ENCODE measurements at places on chromosomes 12 and 14. TPM values are rescaled to one million over a fixed set of nuclear protein-coding genes. Genes with fewer than 3 reads are reported as not detected.

GRCh38 chr12:124451016-124451415 lies 116.4 kb downstream of the NCOR2 start:
- H3K27ac ChIP-seq, result no peak overlapping the region
- H3K27me3 ChIP-seq, result peaks cover 2% of the 10 kb centered on the region
- H3K36me3 ChIP-seq, result peaks cover 6% of the 10 kb centered on the region
- peaks cover 30% of the 10 kb centered on the region for H3K4me1 ChIP-seq
- H3K4me3 ChIP-seq, result no peak overlapping the region

Gene PRPH
- total RNA-seq, result not detected

DNA sequence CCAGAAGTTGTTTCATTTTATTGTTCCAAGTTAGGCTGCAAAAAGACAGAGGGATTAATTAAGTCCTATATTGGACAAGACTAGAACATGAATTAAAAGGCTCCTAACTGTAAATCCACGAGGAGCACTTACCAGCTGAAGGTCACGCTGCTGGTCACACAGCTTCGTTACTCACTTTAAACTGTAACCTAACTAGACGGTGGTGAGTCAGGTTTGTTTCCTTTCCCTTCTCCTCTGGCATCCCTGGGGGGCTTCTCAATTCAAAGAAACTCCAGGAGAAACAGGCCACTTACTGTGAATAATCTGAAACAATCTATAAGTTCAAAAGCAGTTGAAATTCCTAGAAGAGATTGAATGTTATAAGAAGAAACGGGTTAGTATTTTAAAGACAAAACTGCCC lies 331.4 kb downstream of the BCAT1 start:
- no peak for DNase-seq
- H3K27me3 ChIP-seq, result no peaks in the 10 kb centered on the region
- no peaks in the 10 kb centered on the region for H3K4me1 ChIP-seq
- H3K36me3 ChIP-seq, result no peaks in the 10 kb centered on the region
- no peak overlapping the region for H3K4me3 ChIP-seq

- peaks cover 15% of the 10 kb centered on the region for H3K4me1 ChIP-seq
- no peak overlapping the region for H3K4me3 ChIP-seq
- no peak for DNase-seq
- no peak overlapping the region for H3K27ac ChIP-seq
- peaks cover 7% of the 10 kb centered on the region for H3K36me3 ChIP-seq
- H3K27me3 ChIP-seq, result no peaks in the 10 kb centered on the region
Measured at GRCh38 chr14:71541271-71541670, 391.0 kb upstream of the RGS6 start.

- peaks cover 68% of the 10 kb centered on the region for H3K4me1 ChIP-seq
- DNase-seq, result no peak
- H3K36me3 ChIP-seq, result peaks cover 52% of the 10 kb centered on the region
- H3K27ac ChIP-seq, result peak overlapping the region; percentile 98
- H3K4me3 ChIP-seq, result peak overlapping the region; percentile 94
- no peaks in the 10 kb centered on the region for H3K27me3 ChIP-seq
Measured at GRCh38 chr14:24145690-24146452, 539 bp downstream of the PSME2 start.

DNA sequence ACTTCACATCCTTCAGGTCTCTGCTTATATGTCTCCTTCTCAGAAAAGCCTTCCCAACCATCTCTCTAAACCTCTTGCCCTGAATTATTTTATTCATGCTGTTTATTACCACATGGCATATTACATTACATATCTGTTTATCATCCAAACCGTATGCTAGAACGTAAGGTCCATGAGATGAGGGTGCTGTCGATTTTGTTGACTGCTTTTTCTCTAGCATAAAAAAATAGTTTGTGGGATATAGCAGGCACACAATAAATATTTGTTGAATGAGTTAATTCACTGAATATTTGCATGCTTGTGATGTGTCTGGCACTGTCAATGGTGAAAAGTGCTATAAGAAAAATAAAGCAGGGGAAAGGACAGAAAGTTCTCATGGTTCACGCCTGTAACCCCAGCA lies 22.9 kb downstream of the SAMD4A start:
- no peak overlapping the region for H3K27ac ChIP-seq
- no peak for DNase-seq
- peaks cover 10% of the 10 kb centered on the region for H3K4me1 ChIP-seq
- H3K27me3 ChIP-seq, result peaks cover 27% of the 10 kb centered on the region

DNA sequence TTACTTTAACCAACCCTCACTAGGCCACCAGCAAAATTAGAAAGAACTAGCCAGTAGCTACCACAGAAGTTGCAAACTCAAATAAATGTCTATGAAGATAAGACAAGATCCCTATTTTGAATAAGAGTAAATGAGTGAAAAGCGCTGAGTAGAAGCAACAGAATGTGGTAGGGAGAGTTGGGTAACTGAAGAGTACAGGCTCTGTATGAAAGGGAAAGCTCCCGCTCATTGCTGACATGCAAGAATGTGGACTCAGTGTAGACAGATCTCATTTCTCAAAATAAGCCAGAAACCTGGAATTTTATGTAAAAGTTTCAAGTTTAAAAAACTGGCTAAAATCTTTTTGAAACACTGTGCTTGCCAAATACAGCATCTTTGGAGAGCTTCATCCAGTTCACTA lies 63.9 kb downstream of the NAV3 start:
- DNase-seq, result no peak
- H3K4me1 ChIP-seq, result no peaks in the 10 kb centered on the region
- no peak overlapping the region for H3K27ac ChIP-seq
- H3K4me3 ChIP-seq, result no peak overlapping the region
- no peaks in the 10 kb centered on the region for H3K36me3 ChIP-seq
- H3K27me3 ChIP-seq, result no peaks in the 10 kb centered on the region

DNA sequence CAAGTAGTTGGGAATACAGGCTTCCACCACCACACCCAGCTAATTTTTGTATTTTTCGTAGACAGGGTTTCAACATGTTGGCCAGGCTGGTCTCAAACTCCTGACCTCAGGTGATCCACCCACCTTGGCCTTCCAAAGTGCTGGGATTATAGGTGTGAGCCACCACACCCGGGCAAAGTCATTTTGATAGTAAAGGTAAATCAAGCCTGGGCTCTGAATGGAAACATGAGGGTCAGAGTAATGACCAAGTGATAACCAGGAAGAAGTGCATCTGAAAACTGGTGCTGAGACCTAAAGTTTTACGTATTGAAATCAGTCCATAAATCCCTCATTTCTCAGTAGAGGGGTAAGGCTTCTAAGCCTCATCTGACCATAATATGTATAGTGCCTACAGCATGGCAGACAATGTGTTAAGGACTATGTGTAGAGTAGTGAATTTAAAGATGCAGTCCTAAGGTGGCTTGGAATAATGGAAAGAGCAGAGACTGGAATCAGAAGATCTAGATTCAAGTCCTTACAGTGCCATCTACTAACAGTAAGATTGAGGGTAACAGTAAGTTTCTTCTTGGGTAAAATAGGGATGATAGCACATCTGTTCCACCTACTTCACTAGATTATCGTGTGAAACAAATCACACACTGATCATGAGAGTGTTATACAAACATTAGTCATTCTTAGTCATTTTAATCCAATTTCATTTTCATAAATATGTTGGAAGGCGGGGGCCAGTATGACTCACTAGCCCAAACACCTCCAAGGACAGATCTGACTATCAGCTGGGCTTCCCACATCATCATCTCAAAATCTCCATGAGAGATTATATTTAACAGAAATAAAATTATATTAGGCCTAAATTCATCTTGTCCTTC lies 11.2 kb downstream of the MAP4K5 start:
- H3K27me3 ChIP-seq, result no peaks in the 10 kb centered on the region
- DNase-seq, result peak; percentile 33
- H3K4me3 ChIP-seq, result peak overlapping the region; percentile 61
- peaks cover 11% of the 10 kb centered on the region for H3K36me3 ChIP-seq
- peak overlapping the region; percentile 95 for H3K27ac ChIP-seq

Gene CAPZA3
- total RNA-seq, result not detected

GRCh38 chr12:123120452-123121166 lies 30.3 kb downstream of the PITPNM2 start:
- peak overlapping the region; percentile 84 for H3K27ac ChIP-seq
- no peaks in the 10 kb centered on the region for H3K27me3 ChIP-seq
- H3K36me3 ChIP-seq, result peaks cover 10% of the 10 kb centered on the region
- peaks cover 55% of the 10 kb centered on the region for H3K4me1 ChIP-seq

DNA sequence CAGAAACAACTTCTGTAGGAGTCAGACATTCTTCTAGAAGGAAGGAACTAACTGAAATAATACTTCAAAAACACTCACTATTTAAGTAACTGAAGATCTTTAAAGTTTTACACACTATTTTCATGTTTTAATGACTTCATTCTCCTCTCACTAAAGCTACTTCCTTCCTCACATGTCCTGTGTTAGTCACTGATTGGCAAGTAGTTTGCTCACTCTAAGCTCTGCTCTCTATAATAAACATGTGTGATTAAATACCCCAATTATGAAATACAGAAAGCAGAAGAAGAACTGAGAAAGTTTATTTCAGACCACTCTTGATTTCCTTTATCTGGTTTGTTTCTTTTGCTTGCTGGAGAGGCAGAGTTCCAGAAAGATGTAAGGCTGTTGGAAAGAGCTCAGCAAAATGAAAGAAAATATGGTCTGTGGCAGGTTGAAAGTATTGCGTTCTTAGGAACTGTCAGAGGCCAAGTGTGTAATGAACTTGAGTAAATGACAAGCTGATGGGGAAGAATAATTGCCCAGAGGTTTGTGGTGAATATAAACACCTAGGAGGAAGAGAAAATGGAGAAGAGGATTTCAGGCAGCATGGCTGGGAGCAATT lies 522.0 kb upstream of the SEL1L start:
- H3K4me3 ChIP-seq, result no peak overlapping the region
- no peak for DNase-seq
- H3K4me1 ChIP-seq, result no peaks in the 10 kb centered on the region
- no peak overlapping the region for H3K27ac ChIP-seq
- no peaks in the 10 kb centered on the region for H3K36me3 ChIP-seq

DNA sequence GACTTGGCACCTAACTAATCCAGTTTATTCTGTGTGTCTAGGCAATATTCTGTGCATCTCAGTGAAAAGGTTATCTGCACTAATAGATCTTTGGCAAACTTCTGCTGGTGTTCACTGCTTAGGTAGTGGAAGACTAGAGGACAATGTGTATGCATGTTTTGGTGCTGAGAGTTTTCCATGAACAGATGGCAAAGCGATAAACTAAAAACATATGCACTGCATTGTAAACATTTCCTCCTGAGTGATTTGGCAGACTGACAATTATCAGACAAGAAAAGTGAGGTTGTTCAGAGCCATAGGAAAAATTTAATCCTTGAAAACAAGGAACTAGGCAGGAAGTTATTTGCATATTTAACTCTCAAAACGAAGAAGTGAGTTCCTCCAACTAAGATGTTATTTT lies 400.4 kb downstream of the ATP23 start:
- peaks cover 6% of the 10 kb centered on the region for H3K27me3 ChIP-seq
- no peak overlapping the region for H3K27ac ChIP-seq
- DNase-seq, result no peak
- H3K4me1 ChIP-seq, result no peaks in the 10 kb centered on the region

DNA sequence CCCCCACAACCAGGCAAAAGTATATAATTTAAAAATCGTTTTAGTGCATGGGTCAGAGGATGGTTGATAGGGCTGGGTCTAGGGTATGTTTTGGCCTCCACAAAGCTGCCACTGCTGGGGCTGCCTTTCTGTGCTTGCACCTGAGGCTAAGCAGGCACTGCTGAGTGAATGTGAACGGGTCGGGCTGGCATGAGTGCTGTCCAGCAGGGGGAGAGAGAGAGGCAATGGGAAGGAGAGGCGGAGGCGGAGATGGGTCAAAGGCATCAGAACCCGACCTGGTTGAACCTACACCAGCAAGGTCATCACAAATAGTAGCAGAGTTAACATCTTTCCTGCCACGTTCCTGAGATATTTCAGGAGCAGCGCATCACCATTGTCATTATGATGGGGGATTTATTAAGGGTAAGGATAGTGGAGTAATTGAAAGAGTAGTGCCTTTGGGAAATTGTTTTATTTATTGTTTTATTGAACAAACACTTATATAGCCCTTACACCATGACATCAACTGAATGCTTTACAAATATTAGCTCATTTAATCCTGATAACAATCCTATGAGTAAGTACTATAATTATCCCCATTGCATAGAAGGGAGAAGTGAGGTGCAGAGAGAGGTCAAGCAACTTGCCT lies 5.8 kb upstream of the NRXN3 start:
- no peaks in the 10 kb centered on the region for H3K4me1 ChIP-seq
- H3K27ac ChIP-seq, result no peak overlapping the region
- peaks cover 2% of the 10 kb centered on the region for H3K27me3 ChIP-seq
- no peak for DNase-seq
- H3K36me3 ChIP-seq, result no peaks in the 10 kb centered on the region

- H3K27ac ChIP-seq, result no peak overlapping the region
- no peak overlapping the region for H3K4me3 ChIP-seq
- no peaks in the 10 kb centered on the region for H3K36me3 ChIP-seq
- DNase-seq, result no peak
- H3K27me3 ChIP-seq, result no peaks in the 10 kb centered on the region
- H3K4me1 ChIP-seq, result no peaks in the 10 kb centered on the region
Measured at GRCh38 chr12:124303579-124304313, 8.9 kb downstream of the RFLNA start.

Gene SLC25A21
- not detected for total RNA-seq

DNA sequence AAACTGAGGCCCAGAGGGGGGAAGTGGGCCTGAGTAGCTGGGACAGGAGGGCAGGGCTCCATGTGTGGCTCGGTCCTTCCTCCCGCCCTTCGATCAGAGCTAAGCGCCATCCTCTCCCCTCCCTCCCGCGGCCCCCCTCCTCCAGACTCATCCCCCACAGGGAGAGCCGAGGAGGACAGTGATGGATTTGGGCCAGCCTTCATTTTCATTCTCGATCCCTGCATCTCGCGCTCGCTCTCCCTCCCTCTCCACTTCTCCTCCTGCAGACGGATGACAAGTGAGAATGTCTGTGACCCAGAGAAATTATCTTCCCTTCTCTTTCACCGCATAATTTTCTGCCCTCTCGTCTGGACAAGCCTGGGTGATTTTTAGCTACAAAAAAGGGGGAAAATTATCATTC lies 183.3 kb downstream of the RBM19 start:
- H3K36me3 ChIP-seq, result no peaks in the 10 kb centered on the region
- H3K4me1 ChIP-seq, result no peaks in the 10 kb centered on the region
- H3K27me3 ChIP-seq, result peaks cover 5% of the 10 kb centered on the region

DNA sequence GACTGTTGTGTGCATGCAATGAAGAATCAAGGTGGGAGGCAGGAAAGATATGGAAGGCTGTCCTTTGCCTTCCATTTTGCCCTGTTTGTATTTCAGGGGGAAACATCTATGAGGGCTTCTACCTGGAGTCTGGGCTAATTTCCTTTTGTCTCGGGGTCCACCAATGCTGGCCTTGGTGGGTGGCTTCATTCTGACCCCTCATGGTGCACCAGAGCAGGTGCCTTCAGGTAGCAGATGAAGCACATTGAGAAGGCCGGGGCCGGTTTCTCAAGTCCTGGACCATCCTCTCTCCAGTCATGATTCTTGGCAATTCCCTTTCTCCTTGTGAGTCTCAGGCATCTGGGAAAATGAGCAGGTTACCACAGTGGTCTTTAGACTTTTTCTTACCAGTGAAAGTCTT lies 47.2 kb downstream of the RPH3A start:
- H3K4me1 ChIP-seq, result no peaks in the 10 kb centered on the region
- peaks cover 13% of the 10 kb centered on the region for H3K27me3 ChIP-seq
- H3K4me3 ChIP-seq, result no peak overlapping the region
- no peak overlapping the region for H3K27ac ChIP-seq
- H3K36me3 ChIP-seq, result no peaks in the 10 kb centered on the region

- H3K27me3 ChIP-seq, result peaks cover 44% of the 10 kb centered on the region
- no peak for DNase-seq
- peaks cover 6% of the 10 kb centered on the region for H3K36me3 ChIP-seq
- H3K4me3 ChIP-seq, result peak overlapping the region; percentile 95
- H3K4me1 ChIP-seq, result peaks cover 63% of the 10 kb centered on the region
Measured at GRCh38 chr12:57241402-57242310, 9.3 kb downstream of the STAC3 start.
